ENCODE measurements at places on chromosomes 5 and 9. TPM values are rescaled to one million over a fixed set of nuclear protein-coding genes. Genes with fewer than 3 reads are reported as not detected.

DNA sequence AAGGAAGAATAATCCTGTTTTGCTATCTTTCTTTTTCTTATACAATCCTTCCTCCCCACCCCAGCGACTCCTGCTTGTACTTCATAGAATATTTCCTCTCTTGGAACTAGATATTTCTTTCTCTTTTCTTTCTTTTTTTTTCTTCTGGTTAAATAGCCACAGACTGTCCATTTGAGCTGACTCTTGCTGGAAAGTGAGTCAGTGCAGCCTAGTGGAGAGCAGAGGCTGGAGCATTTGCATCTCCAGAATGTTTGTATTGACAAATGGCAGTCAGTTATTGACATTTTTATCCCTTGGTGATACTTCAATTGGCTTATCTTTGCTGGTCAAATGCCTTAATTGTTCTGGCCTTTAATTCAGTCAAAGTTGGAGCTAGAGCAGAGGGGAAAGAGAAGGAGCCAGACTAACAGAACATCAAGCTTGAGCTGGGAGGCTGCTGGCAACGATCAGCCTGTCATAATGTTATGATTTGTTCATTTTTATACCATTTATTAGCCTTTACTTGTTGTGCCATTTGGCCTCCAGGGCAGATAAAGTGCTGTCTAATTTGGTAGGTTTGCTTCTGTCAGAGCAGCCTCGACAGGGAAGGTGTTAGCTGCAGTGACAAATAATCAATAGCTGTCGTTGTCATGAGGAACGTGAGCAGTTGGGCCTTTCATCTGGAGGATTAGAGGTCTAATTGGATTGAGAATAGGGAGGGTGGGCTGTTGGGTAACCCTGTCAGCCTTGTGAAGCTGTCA lies 69.0 kb downstream of the INVS start:
- no peak for DNase-seq

The ASS1 gene
- 37.0 TPM for polyA plus RNA-seq

DNA sequence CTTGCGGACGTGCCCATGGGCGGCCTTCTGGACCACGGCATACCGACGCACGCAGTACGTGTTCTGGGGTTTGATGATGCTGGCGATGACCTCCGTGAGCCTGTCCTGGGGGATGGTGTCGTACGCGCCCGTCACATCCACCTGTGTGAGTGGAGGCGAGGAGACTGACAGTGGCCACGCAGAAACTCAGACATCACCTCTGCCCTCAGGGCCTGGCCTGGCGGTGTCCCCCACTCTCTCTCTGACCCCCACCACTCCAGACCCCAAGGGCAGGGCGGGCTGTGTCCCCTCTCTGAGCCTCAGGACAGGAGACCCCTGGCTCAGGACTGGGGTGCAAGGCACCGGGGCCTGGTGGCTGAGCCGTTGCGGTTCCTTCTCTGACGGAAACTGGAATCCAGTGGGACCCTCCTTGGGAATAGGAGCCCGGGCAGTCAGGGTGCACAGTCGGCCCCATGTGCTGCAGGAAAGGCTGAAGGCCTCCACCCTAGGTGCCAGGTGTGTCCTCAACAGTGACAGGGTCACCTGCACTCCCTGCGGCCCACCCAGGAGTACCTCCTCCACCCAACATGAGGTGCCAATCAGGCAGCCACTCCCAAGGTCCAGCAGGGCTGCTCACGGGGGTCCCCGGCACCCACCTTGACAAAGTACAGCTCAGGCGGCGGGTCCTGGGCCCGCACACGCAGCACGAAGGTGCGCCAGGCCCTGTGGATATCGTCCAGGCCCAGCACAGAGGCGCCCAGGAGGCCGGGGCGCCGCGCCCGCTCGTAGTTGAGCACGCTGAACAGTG lies 16.0 kb downstream of the TERT start:
- DNase-seq = no peak

DNA sequence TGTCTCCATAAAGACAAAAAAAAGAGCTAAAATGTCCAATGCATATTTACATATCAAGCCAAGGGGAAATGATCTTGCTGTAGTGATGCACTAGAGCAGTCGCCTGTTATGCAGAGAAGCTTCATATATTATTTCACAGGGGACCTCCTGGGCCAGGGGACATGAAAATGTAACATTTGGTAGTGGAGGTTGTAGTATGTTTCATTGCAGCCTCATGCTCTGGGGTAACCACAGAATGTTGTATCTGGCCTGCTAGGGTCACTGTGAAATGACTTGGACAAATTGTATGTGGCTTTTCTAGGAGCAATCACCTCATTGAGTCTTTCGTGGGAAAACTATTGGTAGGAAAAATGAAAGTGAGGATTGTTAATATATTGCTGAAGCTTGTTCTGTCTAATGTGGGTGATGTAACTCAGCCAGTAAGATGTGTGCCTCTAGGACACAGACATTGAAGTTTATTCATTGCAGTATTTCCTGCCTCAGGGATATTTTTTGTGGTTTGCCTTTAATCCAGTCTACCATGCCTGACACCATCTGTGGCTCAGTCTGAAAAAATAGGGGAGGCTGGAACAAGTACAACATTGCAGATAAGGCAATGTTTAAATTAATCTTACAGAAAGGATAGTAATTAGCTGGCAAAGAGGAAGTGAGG lies 430.8 kb upstream of the TNC start:
- DNase-seq = no peak

DNA sequence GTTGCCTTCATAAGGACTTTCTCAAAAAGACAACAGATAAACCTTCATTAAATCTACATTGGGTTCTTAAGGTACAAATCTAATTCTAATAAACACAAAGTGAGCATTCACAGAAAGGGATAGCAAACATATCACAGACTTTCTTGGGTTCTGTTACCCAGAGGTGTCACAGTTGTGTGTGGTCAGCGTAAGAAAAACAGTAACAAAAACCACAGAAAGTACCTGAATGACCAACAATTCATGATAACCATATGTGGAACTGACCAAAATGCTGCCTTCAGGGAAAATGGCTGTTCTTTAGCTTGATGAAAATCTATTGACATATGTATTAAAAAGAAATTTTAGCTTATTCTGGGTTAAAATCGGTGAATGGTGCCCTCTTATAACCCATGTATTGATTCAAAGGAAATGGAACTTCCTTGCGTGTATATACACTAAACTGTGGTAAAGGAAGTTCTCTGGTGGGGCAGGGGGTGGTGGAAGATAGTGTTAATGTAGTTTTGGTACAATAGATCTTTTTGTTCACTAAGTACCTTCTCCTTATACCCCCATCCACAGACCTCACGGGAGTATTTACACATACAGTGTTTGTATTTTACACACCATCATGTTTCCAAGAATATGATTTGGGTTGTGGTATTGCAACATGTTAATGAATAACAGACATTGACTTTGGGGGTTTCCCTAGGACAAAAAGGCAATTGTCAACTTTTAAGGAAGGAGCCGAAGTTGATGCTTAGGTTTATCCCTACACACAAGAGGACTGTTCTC lies 152.5 kb downstream of the APBA1 start:
- DNase-seq = no peak

DNA sequence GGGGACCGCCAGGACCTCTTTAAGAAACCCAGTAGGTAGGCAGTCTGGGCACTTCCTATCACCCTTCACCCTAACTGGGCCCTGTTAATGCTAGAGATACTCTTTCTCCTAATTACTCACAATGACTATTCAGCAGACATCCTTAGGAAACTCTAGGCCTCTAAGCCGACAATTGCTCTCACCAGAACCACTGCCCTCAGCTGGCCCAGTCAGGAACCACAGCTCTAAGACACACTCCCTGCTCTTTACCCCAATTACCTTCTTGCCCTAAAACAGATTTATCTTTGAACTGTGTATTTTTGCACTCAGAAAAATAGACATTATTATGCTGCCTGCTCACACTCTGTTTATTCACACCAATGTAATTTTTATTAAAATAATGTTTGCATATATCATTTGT lies 432.6 kb upstream of the SLC30A5 start:
- no peak for DNase-seq
